Keratinocyte (primary cell): ENCODE measurements at places on chromosomes 3 and 15.

- H3K4me1 ChIP-seq = no peaks in the 10 kb centered on the region
- H3K27ac ChIP-seq = no peak overlapping the region
- peaks cover 14% of the 10 kb centered on the region for H3K36me3 ChIP-seq
- H3K27me3 ChIP-seq = no peaks in the 10 kb centered on the region
- no peak overlapping the region for H3K4me3 ChIP-seq
Measured at GRCh38 chr15:60343221-60343970, 54.4 kb downstream of the ANXA2 start.

DNA sequence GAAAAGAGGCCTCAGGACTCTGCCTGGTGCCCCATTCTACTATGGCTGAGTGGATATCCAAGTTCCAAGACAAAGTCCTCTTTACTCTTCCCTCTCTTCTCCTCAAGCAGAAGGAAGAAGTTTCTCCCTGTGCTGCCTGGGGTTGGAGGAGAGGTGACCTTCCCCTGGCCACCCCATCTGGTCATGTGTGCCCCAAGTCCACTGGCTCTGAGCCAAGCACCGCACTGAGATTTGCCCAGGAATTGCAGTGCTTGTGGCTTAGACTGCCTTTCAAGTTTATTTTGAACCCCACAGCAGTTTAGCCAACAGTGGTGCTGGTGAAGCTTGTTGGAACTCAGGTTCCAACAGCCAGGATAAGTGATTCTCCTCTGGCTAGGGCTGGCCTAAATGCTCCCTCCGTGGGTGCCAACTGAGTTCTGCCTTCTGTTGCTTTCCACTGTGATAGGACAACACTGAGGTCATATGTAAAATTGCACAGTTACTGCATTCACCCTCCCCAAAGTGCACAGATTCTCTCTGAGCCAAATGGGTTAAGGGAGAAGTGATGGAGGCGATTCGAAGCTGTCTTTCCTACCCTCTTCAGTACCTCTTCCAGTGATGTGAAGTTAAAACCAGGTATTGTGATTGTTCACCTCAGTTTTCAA is 69.9 kb downstream of the TMCO5A start:
- DNase-seq = no peak
- H3K27me3 ChIP-seq = no peaks in the 10 kb centered on the region
- no peak overlapping the region for H3K4me3 ChIP-seq
- no peaks in the 10 kb centered on the region for H3K4me1 ChIP-seq
- H3K27ac ChIP-seq = no peak overlapping the region

GRCh38 chr3:126911162-126912026 is 71.5 kb upstream of the PLXNA1 start:
- no peaks in the 10 kb centered on the region for H3K27me3 ChIP-seq
- peak overlapping the region; percentile 91 for H3K27ac ChIP-seq
- H3K4me1 ChIP-seq = peaks cover 38% of the 10 kb centered on the region
- H3K36me3 ChIP-seq = no peaks in the 10 kb centered on the region

GRCh38 chr15:43550527-43551363 is 33.3 kb downstream of the MAP1A start:
- no peak for DNase-seq
- H3K27me3 ChIP-seq = no peaks in the 10 kb centered on the region
